ENCODE measurements at places on chromosomes 3 and 15.

DNA sequence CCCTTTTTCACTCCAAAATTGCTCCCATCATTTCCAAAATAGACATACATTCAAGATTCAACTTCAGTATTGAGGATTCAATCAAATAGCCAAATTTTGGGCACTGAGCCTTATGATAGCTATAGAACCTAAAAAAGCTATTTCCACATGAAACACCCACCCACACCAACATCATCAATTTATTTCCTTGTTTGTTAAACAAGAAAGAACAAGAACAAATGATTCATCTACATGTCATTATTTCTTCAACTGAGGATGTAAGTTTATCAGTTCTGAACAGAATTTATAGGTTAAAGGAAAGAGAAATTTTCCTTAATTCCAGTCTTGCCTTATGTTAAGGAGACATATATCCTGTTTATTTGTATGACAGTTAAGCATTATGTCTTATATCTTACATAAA lies 32.2 kb downstream of the DPPA2 start:
- DNase-seq, result no peak

- DNase-seq, result no peak
Observed at GRCh38 chr3:126482503-126483255, 7.0 kb upstream of the ZXDC start.

GRCh38 chr3:183375337-183375736 lies 53.1 kb downstream of the MCF2L2 start:
- no peak for DNase-seq

GRCh38 chr3:155984791-155985417 lies 114.5 kb downstream of the GMPS start:
- DNase-seq, result no peak

- peak; percentile 90 for DNase-seq
Observed at GRCh38 chr3:138594150-138594934, at the start of gene CEP70. Gene CEP70, minus strand, starts transcription at chr3:138594260. Its CDS starts 21,333 bp downstream, at chr3:138572927.

Measured in HCT116 (cell line).